ENCODE measurements at places on chromosomes 7 and 10. TPM values are rescaled to one million over a fixed set of nuclear protein-coding genes. Genes with fewer than 3 reads are reported as not detected.

- no peak for DNase-seq
These were observed 16.8 kb upstream of the ZNF467 start for GRCh38 chr7:149790146-149790548.

GRCh38 chr7:158128572-158128971 lies 459.1 kb downstream of the PTPRN2 start:
- DNase-seq = no peak

- no peak for DNase-seq
These were observed 33.6 kb downstream of the FAM25A start for GRCh38 chr10:87053577-87054181.

DNA sequence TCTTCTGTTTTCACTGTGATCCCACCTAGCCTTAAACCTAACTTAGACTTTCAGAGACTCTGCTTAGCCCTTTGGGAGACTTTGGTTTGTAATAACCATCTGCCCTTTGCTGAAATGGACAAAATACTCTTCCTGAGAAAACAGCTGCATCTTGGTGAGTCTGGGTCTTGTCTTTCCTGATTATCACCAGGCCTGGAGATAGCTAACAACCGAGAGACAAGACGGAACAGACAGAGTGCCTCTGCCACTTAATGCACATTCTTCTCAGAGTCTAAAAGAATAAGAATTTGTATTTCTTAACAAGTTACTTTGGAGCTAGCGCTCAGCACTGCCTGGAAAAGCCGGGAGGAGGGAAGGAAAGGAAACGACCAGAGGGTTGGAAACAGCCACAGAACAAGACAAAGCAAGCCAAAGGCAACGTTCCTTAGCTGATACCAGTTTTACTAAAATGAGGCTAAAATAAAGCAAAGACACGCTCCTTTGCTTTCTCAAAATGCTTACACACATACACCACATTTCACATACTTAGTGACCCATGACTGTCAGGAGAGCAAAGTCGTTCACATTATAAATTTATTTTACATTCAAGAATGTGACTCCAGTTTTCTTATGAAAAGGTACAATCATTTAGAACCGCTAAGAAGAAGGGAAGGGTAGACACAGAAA lies 70.3 kb upstream of the DGKI start:
- peak; percentile 70 for DNase-seq

Gene HPSE2
- not detected for total RNA-seq

GRCh38 chr7:191105-191980 lies 1.0 kb upstream of the FAM20C start:
- peak; percentile 41 for DNase-seq

Gene NPFFR1
- not detected for total RNA-seq

All from Caki2 (cell line).